ENCODE measurements at places on chromosomes 1 and 21. TPM values are rescaled to one million over a fixed set of nuclear protein-coding genes. Genes with fewer than 3 reads are reported as not detected.

- peaks cover 14% of the 10 kb centered on the region for H3K36me3 ChIP-seq
- H3K4me1 ChIP-seq: peaks cover 59% of the 10 kb centered on the region
- H3K27ac ChIP-seq: peak overlapping the region; percentile 91
- peak; percentile 92 for DNase-seq
- H3K27me3 ChIP-seq: no peaks in the 10 kb centered on the region
- no peak overlapping the region for H3K4me3 ChIP-seq
These were observed 78.8 kb downstream of the SPSB1 start for GRCh38 chr1:9371391-9371935.

DNA sequence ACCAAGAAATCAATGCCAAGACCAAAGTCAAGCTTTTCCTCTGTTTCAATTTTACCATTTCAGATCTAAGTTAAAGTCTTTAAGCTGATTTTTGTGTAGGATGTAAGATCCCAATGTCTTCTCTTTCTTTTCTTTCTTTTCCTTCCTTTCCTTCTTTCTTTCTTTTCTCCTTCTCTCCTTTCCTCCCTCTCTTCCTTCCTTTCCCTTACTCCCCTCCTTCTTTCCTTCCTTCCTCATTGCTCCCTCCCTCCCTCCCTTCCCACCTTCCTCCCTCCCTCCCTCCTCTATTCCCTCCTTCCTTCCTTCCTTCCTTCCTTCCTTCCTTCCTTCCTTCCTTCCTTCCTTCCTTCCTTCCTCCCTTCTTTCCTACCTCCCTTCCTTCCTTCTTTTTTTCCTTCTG, 197.5 kb downstream of the KCNT2 start:
- DNase-seq: no peak
- no peaks in the 10 kb centered on the region for H3K36me3 ChIP-seq
- no peak overlapping the region for H3K27ac ChIP-seq
- peaks cover 27% of the 10 kb centered on the region for H3K4me1 ChIP-seq

GRCh38 chr1:84704872-84705417, 14.7 kb upstream of the SSX2IP start:
- no peak overlapping the region for H3K27ac ChIP-seq
- H3K4me3 ChIP-seq: no peak overlapping the region
- H3K4me1 ChIP-seq: peaks cover 28% of the 10 kb centered on the region
- H3K36me3 ChIP-seq: no peaks in the 10 kb centered on the region
- no peaks in the 10 kb centered on the region for H3K27me3 ChIP-seq
- DNase-seq: no peak

- H3K4me3 ChIP-seq: no peak overlapping the region
- no peaks in the 10 kb centered on the region for H3K36me3 ChIP-seq
- H3K27me3 ChIP-seq: no peaks in the 10 kb centered on the region
These were observed 136.5 kb downstream of the ZSCAN20 start for GRCh38 chr1:33608825-33609400.

DNA sequence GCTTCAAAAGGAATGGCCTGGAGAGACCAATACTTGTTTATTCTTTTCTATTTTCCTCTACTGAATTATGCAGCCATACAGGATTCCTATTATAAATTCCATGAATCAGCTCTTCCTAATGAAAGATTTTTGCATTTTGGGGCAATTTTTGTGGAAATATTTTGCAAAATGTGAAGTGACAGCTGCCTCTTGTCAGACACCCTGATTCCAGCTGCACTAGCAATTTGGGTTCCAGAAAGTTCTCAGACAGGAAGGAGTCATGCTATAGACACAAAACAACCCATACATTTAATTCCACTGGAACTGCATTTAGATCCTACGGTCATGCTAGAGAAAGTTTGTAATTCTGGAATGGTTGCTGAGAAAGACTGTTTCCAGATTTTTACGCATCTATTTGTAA, 119.5 kb downstream of the XCL2 start:
- peaks cover 36% of the 10 kb centered on the region for H3K4me1 ChIP-seq
- H3K36me3 ChIP-seq: no peaks in the 10 kb centered on the region
- no peaks in the 10 kb centered on the region for H3K27me3 ChIP-seq
- H3K4me3 ChIP-seq: no peak overlapping the region

- H3K36me3 ChIP-seq: no peaks in the 10 kb centered on the region
- H3K27me3 ChIP-seq: no peaks in the 10 kb centered on the region
- H3K4me3 ChIP-seq: no peak overlapping the region
- DNase-seq: no peak
- H3K4me1 ChIP-seq: no peaks in the 10 kb centered on the region
- H3K27ac ChIP-seq: no peak overlapping the region
These were observed 9.1 kb downstream of the CFAP74 start for GRCh38 chr1:1994536-1994935.

DNA sequence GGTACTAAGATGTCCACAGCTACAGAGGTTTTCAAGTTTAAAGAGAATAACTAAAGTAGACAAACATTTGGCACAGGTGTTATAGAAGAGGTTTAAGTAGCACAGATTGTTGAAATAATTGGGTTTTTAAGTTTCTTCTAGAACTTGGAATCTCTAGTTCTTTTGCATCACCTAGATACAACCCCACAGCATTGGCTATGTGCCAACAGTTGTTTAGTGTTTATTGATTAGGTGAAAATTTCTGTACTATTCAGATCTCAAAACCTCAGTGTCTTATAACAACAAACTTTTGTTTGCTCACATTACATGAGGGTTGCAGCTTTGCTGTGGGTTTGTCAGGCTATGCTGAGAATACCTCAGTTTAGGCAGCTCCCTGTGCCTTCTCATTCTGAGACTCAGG, 162.5 kb downstream of the TBX15 start:
- H3K4me3 ChIP-seq: no peak overlapping the region
- no peaks in the 10 kb centered on the region for H3K4me1 ChIP-seq
- no peaks in the 10 kb centered on the region for H3K27me3 ChIP-seq
- H3K36me3 ChIP-seq: no peaks in the 10 kb centered on the region
- H3K27ac ChIP-seq: no peak overlapping the region

- no peak for DNase-seq
- no peak overlapping the region for H3K27ac ChIP-seq
- H3K27me3 ChIP-seq: no peaks in the 10 kb centered on the region
- H3K4me3 ChIP-seq: no peak overlapping the region
- no peaks in the 10 kb centered on the region for H3K36me3 ChIP-seq
- peaks cover 13% of the 10 kb centered on the region for H3K4me1 ChIP-seq
These were observed 155.7 kb upstream of the BEND5 start for GRCh38 chr1:48932366-48932765.

GRCh38 chr1:236893626-236894545, 98.8 kb downstream of the MTR start:
- no peaks in the 10 kb centered on the region for H3K27me3 ChIP-seq
- peak overlapping the region; percentile 81 for H3K27ac ChIP-seq
- H3K4me3 ChIP-seq: no peak overlapping the region
- peaks cover 4% of the 10 kb centered on the region for H3K36me3 ChIP-seq

DNA sequence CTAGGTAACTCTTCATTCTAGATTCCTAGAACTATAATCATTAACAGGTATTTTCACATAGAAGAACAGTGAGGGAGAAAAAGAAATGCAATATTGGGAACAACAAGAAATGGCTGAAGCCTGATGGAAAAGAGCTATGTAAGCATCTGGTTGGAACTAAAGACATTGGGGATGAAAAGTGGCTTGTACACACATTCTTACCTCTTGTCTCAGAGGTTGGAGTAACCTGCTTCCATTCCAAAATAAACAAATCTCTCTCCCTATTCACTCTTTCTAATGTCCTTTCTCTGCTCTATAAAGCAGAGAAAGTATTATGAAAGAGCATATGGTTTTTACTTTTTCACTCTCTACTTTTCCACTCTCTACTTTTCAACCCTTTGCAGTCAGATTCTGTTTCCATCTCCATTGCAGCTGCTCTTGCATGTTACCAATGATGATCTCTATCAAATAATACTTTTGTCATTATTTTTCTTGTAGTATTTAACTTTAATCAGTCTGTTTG, 37.5 kb downstream of the CMPK1 start:
- no peak overlapping the region for H3K27ac ChIP-seq
- H3K27me3 ChIP-seq: no peaks in the 10 kb centered on the region
- no peak for DNase-seq
- H3K36me3 ChIP-seq: peaks cover 78% of the 10 kb centered on the region
- H3K4me3 ChIP-seq: no peak overlapping the region
- H3K4me1 ChIP-seq: no peaks in the 10 kb centered on the region

TIE1 gene
- total RNA-seq: 10.3 TPM

RCAN3 gene
- 19.1 TPM for total RNA-seq

OLIG2 gene
- not detected for total RNA-seq

RGS1 gene
- total RNA-seq: 109 TPM

RSPH1 gene
- 1.2 TPM for total RNA-seq
